Stimulated activated CD8-positive, alpha-beta memory T cell treated with anti-CD3 and anti-CD28 coated beads, Interleukin-7, amount 100 ng/mL, for 24 hours (primary cell): ENCODE measurements at places on chromosomes 16 and 17.

GRCh38 chr16:69307091-69307490, 4.1 kb upstream of the VPS4A start:
- DNase-seq, result no peak

DNA sequence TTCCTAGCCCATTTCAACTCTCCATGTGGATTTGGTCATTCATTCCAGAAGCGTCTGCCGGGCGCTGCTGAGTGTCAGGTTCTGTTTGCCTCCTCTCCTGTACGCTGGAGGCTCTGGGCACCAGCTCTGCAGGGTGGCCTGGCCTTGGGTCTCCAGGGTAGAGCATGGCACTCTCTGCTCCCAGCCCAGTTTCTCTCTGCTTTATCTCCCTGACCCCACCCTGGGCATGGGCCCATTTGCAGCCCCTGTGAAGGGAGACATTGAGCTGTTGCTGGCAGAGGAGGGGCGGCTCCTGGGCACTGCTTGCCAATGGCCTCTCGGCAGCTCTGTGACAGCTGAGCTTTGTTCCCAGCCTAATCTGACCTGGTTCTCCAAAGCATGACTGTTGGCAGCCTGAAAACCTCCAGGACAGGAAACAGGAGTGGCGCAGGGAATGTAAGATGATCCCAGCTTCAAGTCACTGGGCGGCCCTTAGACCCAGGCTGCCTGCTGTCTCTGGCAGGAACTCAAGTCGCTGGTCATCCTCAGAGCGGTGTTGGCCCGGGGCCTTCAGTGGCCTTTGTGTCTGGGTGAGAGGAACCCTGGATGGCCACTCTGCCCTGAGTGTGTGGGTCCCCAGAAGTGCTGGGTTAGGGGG, 146.8 kb downstream of the SEC14L1 start:
- DNase-seq, result no peak

GRCh38 chr17:55398689-55399088, 22.9 kb downstream of the MMD start:
- DNase-seq, result no peak

GRCh38 chr17:8189041-8189710, 804 bp downstream of the BORCS6 start:
- no peak for DNase-seq

DNA sequence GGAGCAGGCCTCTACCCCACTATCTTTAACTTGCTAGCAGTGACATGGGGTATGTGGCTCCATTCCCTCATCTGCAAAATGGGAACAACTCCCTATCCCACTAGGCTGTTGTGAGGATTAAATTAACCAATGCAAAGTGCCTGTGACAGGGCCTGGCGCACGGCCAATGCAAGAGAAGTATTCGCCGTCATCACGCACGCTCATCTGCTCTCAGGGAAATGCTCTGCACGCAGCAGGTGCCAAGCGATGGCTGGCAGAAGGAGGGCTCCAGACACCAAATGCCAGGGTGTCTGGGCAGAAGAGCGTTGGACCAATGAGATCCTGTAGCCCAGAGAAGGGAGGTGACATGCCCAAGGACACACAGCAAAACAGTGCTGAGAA, 17.3 kb downstream of the FAM83G start:
- DNase-seq, result no peak

GRCh38 chr16:53912155-53912554, 208.2 kb downstream of the FTO start:
- no peak for DNase-seq

GRCh38 chr17:37740915-37741314, 3.9 kb downstream of the HNF1B start:
- DNase-seq, result no peak

DNA sequence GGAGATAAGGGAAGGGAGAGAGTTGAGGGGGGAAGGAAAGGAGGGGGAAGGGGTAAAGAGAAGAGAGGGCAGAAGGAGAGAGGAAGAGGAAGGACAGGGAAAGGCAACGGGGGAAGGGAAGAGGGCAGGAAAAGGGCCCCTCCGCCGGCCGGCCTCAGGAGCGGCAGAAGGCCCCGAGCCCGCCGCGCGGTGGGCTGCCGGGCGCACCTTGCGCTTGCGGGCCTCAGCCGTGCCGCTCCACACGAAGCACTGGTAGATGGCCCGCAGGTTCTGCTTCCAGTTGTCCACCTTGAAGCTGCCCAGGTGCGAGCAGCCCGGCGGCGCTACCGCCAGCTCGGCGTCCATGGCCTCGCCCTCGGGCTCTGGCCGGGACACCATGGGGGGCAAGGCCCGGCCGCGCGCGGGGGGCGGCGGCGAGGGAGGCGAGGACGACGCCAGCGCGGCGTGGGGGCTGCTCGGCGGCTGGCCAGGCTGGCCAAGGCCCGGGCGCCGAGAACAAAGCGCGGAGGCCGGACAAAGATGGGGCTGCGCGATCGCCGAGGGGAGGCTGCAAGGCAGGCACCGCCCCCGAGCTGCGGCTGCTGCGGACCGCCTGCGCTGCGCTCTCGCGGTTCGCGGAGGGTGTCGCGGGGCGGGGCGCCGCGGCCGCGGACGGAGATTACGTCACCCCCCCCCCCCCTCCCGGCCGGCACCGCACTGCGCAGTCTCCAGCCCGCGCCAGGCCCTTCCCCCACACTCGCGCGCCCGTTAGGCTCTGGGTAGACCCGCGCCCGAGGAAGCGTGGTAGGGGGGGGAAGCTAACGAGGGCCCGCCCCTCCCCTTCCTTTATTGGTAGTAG, at the start of gene USP22:
Gene USP22, minus strand, starts transcription at position 554 of the 838 bp plus-strand sequence. Its CDS starts 176 bp downstream, at position 378.
- no peak for DNase-seq

GRCh38 chr16:86427433-86427851, 82.9 kb upstream of the FOXF1 start:
- DNase-seq, result no peak

- no peak for DNase-seq
These were observed 3.3 kb downstream of the ATPAF2 start for GRCh38 chr17:18035704-18036103.

- DNase-seq, result no peak
These were observed 124.8 kb downstream of the ABCC1 start for GRCh38 chr16:16073891-16074881.

DNA sequence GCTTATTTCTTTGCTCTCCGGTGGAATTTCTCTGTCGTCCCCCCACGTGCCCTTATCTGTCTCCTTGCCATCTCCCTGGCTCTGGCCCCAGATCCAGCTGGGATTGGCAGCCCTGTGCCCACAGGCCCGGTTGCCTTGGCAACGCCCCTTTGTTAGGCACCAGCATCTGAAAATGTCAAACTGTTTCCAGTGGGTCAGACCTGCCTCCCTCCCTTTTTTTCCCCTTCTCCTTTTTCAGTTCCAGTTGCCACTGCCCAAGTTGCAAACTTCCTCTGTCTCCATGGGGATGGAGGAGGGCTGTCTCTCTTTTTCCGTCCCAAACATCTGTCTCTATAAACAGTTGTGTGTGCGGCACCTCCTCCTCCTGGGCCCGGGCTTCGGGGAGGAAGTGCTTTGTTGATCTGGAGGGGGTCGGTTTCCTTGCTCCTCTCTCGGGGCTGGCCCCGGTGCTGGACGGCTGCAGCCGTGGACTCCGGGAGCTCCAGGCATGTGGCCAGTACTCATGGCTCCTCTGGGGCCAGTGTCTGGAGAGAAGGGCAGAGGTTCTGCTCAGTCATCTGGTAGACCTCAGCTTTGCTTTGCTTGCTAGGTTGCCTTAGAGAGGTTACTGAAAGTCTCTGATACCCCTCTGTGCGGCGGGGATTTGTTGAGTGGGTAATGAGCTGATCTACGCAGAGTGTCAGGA, 35.3 kb downstream of the SOCS3 start:
- DNase-seq, result no peak

DNA sequence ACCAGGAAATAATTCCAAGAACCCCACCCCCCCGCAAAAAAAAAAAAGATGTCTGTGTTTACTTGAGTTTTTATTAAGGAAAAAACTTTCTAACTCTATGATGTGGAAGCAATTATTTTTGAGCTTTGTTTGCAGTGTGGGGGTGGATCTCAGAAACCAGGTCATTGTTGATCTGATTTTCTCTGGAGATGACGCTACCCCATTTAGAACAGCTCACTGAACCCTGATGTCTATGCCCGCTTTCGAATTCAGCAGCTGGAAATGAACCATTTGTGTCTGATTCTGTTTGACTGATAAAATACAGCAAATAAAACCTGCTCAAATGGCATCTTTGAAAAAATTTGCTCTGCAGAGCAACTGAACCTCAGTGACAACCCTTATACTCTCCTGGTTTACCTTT, 368.6 kb downstream of the GRIN2A start:
- DNase-seq, result no peak

DNA sequence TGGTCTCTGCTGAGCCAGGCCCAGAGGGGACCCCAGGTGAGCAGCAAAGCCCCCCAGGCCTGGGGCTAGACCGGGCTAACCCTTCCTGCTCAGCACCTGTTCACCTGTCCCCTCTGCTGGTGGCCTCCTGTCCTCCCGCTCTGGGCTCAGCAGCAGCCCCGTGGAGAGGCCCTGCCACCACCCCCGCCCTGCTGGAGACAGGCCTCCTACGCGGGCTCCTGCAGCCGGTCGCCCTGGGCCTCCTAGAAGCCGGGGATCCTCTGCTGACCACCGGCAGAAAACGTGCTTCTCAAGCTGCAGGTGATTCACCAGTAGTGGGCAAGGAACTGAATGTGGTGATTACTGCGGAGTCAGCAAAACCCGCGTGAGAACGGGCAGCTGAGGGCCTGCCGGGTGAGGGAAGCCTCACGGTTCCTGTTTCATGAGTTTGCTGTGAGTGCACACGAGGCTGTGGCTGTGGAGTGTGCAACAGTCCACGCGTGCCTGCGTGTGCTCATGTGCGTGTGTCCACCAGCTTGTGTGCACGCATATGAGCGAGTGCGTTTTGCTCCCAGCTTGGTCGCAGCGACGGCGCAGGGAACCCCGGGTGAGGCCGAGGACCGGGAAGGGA, 792 bp downstream of the SECTM1 start:
- no peak for DNase-seq

DNA sequence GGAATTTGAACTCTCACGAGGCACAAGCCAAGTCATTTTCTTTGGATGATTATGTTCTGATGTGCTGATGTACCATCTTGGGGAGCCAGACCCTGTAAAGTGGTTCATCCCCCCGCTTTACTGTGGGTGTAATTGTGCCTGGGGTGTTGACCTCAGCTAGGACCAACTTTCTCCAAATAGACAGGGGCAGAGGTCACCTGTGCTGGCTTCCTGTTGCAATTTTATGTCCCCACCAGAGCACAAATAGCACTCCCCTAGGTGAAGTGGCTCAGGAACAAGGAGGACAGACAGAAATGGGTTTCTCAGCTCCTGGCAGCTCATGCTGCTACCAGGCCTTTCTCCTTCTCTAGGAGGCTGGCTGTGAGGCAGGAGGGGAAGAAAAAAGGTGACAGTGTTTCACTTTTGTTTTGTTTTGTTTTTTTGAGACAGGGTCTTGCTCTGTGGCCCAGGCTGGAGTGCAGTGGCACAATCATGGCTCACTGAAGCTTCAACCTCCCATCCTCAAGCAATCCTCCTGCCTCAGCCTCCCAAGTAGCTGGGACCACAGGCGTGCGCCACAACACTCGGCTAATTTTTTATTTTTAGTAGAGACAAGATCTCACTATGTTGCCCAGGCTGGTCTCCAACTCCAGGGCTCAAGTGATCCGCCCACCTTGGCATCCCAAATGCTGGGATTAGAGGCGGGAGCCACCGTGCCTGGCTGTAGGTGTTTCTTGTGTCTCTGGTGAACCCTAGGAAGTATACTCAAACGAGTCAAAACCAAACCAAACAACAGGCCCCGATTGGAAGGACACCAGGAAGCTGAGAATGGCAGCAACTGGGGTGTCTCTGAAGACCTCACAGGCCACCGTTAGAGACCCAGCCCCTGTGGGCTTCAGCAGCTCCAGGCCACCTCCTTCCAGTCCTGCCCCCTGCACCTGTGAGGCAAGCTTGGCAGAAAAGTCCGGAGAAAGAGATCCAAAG, 32.5 kb upstream of the WFIKKN2 start:
- no peak for DNase-seq

DNA sequence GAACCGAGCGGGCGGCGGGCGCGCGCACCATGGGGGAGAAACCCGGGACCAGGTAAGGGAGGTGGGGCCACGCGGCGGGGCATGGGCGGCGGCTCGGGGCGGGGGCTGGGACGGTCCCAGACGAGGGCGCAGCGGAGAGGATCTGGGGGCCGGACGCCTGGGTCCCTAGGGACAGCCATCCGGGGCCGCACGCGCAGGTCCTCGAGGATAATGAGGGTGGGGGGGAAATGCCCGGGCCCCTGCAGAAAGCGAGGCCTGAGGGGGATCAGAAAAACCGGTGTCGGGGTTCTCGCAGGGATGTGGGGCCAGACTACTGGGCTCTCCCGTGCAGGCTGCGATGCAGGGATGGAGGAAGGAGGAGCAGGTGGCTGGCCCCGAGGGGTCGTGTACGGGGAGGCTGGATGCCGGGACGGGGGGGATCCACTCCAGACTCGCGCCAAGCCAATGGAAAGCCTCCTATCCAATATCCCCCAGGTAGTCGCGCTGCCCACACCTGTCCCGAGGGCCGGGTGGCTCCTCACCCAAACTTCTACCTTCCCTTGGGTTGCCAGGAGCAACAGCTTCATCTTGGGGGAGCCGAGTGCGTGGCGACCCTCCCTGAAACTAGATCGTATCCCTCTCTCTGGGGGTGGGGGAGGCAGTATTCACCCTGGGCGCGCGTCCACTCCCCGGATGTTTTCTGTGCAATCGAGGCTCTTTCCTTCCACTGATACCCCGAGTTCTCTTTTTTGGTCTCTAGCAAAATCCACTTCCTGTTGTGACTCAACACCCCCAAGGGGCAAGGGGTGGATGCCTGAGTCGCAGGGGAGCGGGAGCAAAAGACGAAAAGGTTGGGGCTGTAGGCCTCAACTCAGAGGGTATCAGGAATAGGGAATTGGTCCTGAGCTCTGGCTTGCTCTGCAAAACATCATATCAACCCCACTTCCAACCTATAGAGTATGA, 532 bp downstream of the ARRB2 start:
- DNase-seq, result no peak
